Right lobe of liver (tissue), 6 donors: ENCODE measurements at places on chromosomes 2 and 18.

- DNase-seq, result no peak
These were observed 30.0 kb upstream of the PTPRM start for GRCh38 chr18:7537145-7537544.

DNA sequence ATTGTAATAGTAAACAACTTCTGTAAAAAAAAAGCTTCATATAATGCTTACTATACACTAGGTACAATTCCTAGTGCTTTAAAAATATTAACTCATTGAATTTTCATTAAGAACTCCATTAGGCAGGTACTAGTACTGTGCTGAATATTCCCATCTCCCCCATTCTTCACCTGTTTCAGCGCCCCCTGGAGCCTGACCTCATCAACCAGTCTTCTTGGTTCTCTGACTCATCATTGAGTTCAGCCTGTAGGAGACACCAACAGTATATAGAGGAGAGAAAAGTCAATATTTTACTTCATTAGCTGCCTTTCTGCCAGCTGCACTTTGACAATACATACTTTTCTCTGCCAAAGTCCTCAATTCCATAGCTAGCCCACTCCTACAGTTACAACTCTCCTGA is 1009.9 kb upstream of the KLHL29 start:
- DNase-seq, result no peak

DNA sequence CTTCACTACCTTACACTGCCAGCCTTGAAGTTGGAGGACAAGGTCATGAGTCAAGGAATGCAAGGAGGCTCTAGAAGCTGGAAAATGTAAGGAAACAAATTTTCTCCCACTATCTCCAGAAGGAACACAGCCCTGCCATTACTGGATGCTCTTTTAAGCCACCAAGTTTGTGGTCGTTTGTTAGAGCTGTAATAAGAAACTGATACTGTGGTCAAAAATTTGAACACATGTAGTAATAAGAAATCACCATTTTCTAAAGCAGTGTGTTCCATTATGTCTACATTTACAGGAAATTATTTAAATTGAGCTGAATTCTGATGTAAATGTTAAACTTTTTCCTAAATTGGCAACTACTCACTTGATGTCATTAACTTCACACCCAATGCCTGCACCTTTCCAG is 729.0 kb downstream of the KCNJ3 start:
- DNase-seq, result no peak

GRCh38 chr2:45836740-45837139 is 185.3 kb downstream of the PRKCE start:
- no peak for DNase-seq

DNA sequence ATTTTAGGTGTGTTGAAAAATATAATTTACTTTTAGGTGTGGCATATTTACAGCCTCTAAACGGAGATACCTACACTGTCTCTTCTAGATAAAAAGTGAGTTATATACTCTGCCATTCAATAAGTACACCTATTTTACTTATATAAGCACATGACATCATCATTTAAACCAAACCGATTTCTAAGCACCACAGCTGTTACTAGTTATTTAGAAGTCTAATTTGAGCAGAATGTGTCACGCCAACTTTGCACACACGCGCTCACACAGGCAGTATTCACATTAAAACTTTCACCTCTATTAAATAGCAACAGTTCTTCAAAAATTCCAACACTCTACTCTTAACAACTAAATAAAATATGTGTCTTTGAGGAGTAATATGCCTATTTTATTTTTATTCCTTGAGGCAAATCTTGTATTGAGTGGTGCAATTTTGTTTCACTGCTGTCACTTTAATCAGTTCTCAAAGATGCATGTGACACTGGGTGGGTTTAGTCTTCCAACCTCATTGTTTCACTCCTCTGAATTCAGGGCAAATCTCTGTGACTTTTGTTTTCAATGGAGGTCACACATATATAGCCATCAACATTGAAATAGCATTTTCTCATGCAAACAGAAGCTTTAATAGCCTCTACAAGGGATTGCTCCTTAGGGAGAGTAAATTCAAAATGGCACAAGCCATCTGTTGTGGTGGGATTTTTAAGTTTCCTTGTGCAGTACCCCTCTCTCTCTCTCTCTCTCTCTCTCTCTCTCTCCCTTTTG is 721.0 kb downstream of the PLCL1 start:
- no peak for DNase-seq
